Transverse colon (tissue), 4 donors: ENCODE measurements at places on chromosomes 7 and 10. TPM values are rescaled to one million over a fixed set of nuclear protein-coding genes. Genes with fewer than 3 reads are reported as not detected.

Gene NKX1-2
- not detected for total RNA-seq

Gene ZYX
- 45.2 TPM for total RNA-seq

GRCh38 chr7:66033471-66034385 is 41.9 kb upstream of the ASL start:
- DNase-seq = no peak
- no peaks in the 10 kb centered on the region for H3K36me3 ChIP-seq
- no peak overlapping the region for H3K4me3 ChIP-seq
- no peak overlapping the region for H3K27ac ChIP-seq
- no peaks in the 10 kb centered on the region for H3K4me1 ChIP-seq

DNA sequence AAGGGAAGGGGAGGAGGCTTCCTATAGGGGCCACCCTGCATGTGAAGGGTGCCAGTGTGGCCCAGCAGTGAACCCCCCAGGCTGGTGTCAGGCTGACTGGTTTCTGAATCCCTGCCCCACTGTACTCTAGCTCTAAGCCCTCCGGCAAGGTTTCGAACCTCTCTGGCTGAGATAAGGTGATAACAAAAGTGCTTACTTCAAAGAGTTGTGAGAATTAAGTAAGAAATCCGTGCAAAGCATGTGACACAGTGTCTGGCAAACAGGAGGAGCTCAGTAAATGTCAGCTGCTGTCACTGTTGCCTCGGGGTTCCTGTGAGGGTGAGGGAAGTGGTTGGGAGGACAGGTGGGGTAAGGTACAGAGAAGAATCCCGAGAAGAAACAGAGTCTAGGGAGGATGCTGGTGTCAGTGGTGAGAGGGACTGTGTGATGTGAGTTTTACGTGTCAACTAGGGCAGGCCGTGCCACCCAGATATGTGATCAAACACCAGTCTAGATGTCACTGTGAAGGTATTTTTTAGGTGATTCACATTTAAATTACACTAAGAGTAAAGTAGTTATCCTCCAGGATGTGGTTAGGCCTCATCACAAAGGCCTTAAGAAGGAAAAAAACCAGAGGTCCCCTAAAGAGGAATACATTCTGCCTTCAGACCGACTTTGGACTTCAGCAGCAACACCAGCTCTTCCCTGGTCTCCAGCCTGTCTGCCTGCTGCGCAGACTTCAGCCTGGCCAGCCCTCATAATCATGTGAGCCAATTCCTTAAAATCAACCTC is 64.4 kb downstream of the BPGM start:
- H3K4me3 ChIP-seq = no peak overlapping the region
- no peak overlapping the region for H3K27ac ChIP-seq
- H3K27me3 ChIP-seq = no peaks in the 10 kb centered on the region
- no peak for DNase-seq

- no peaks in the 10 kb centered on the region for H3K36me3 ChIP-seq
- H3K27ac ChIP-seq = no peak overlapping the region
These were observed 242.3 kb upstream of the DKK1 start for GRCh38 chr10:52071814-52072213.

GRCh38 chr10:47222461-47222860 is 77.5 kb upstream of the GDF10 start:
- no peak overlapping the region for H3K4me3 ChIP-seq
- H3K36me3 ChIP-seq = no peaks in the 10 kb centered on the region
- no peaks in the 10 kb centered on the region for H3K4me1 ChIP-seq
- no peak for DNase-seq
- H3K27ac ChIP-seq = no peak overlapping the region
- no peaks in the 10 kb centered on the region for H3K27me3 ChIP-seq

DNA sequence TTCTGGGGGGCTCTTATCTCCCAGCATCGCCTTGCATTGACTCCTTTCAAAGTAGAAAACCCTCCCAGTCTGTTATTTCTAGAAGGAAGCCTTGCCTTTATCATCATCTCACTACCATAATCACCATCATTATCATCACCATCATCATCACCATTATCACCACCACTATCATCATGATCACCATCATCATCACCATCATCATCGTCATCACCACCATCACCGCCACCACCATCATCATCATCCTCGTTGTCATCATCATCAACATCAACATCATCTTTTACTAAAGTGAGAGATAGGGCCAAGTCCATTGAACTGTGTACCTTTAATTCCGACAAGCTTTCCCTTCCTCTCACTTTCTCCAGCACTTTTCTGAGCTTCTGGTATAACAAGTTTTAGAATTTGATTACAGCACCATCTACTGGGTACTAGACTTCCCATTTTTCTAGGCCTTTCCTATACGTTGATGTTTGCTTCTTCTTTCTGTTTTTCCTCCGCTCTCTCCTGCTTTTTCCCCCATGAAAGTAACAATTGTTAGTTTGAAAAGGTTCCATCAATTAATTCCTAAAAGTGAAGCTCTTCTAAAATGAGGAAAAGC is 226.4 kb downstream of the BUB3 start:
- H3K36me3 ChIP-seq = no peaks in the 10 kb centered on the region
- no peak overlapping the region for H3K4me3 ChIP-seq
- H3K4me1 ChIP-seq = no peaks in the 10 kb centered on the region
- DNase-seq = no peak
- H3K27ac ChIP-seq = no peak overlapping the region

DNA sequence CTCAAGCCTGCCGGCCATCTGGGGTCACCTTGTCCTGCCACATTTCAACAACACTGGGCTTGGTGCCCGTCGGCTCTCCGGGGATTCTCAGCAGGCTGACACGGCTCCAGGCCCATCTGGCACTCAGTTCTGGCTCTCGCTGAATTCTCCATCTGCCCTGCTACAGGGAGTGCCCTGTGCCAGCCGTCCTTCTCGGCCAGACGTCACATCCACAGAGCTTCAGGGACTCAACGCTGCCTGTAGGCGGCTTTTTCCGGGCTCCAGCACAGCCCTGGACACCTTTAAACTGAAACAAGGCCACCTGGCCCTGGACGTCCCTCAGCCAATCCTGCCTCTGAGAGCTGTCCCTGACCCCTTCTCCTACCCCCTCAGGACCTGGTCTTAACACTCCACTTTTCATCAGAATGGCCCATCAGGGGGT is 43.0 kb downstream of the TMEM130 start:
- H3K27ac ChIP-seq = no peak overlapping the region
- DNase-seq = no peak
- H3K27me3 ChIP-seq = no peaks in the 10 kb centered on the region
- H3K36me3 ChIP-seq = no peaks in the 10 kb centered on the region
- H3K4me3 ChIP-seq = no peak overlapping the region
